Naive thymus-derived CD8-positive, alpha-beta T cell (primary cell): ENCODE measurements at places on chromosomes 2 and 18. TPM values are rescaled to one million over a fixed set of nuclear protein-coding genes. Genes with fewer than 3 reads are reported as not detected.

DNA sequence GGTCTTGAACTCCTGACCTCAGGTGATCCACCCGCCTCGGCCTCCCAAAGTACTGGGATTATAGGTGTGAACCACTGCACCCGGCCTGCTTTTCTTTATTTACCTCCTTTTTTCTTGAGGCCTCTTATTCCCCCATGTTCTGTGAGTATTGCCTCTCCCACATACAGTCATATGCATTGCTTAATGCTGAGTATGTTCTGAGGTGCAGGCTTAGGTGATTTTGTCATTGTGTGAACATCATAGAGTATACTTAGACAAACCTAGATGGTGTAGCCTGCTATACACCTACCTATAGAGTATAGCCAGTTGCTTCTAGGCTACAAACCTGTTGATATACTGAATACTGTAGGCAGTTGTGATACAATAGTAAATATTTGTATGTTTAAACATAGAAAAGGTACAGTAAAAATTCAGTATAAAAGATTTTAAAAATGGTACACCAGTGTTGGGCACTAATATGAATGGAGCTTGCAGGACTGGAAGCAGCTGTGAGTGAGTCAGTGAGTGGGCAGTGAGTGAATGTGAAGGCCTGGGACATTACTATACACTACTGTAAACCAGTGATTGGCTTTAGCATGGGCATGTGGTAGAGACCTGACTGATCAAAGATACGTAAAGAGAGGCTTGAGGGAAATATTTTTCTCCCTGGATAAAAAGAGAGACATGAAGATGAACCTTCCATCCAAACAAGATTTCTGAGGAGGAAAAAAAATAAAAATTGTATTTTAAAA, 17.6 kb downstream of the SLC39A10 start:
- DNase-seq, result no peak
- no peak overlapping the region for H3K4me3 ChIP-seq
- H3K27me3 ChIP-seq, result no peaks in the 10 kb centered on the region
- H3K36me3 ChIP-seq, result no peaks in the 10 kb centered on the region
- peak overlapping the region; percentile 43 for H3K27ac ChIP-seq

DNA sequence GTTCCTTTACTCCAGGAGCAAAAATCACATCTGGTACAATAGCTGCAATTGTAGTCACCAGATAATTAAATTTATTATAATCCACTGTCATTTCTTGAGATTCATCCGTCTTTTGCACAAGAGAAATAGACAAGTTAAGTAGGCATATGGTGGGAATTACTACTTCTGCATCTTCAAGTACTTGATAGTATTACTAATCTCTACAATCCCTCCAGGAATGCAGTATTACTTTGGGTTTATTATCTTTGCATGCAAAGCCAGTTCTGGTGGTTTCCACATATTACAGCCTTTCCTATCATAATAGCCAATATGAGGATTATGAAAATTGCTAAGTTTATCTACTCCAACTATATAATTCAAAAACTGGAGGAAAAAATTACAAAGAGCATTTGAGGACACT, 254.1 kb downstream of the IKZF2 start:
- no peaks in the 10 kb centered on the region for H3K36me3 ChIP-seq
- H3K4me3 ChIP-seq, result no peak overlapping the region
- no peaks in the 10 kb centered on the region for H3K27me3 ChIP-seq
- H3K4me1 ChIP-seq, result no peaks in the 10 kb centered on the region
- no peak overlapping the region for H3K27ac ChIP-seq

DNA sequence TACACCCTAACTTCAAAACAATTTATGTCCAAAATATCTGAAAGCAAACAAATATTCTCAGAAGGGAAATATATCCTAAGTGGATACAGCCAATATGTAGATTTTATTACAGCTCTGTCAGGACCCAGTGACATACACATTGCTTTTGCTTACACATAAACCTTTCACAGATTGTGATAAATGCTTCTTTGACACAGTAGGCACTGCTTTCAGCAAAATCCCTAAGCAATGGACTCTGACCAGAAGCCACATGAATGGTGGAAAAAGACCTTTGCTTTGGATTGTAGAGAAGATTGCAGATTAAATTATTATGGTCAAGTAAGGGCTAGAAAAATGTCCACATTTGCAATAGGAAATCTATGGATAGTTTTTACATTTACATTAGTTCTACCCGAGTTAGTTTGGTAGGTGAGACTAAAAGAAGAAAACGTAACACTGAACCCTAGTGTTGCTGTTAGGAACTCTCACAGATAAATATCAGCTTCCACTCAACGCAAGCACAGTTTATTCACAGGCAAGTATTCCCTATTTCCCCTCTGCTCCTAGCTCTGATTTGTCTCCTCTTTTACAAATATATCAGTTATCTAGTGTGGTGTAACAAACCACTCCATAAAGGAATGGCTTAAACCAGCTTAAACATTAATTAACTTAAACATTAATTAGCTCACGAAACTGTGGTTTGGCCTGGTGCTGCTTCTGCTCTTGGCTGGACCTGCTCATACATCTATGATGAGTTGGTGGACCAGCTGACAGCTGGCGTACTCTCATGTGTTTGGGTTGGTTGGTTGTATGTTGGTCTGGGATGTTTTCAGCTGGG, 23.6 kb upstream of the SERPINE2 start:
- H3K27ac ChIP-seq, result no peak overlapping the region
- DNase-seq, result no peak
- no peaks in the 10 kb centered on the region for H3K4me1 ChIP-seq
- H3K27me3 ChIP-seq, result peaks cover 3% of the 10 kb centered on the region

GRCh38 chr2:235264512-235264911, 229.3 kb upstream of the AGAP1 start:
- H3K27ac ChIP-seq, result no peak overlapping the region
- H3K36me3 ChIP-seq, result no peaks in the 10 kb centered on the region
- H3K4me3 ChIP-seq, result no peak overlapping the region
- H3K4me1 ChIP-seq, result no peaks in the 10 kb centered on the region
- peaks cover 33% of the 10 kb centered on the region for H3K27me3 ChIP-seq

DNA sequence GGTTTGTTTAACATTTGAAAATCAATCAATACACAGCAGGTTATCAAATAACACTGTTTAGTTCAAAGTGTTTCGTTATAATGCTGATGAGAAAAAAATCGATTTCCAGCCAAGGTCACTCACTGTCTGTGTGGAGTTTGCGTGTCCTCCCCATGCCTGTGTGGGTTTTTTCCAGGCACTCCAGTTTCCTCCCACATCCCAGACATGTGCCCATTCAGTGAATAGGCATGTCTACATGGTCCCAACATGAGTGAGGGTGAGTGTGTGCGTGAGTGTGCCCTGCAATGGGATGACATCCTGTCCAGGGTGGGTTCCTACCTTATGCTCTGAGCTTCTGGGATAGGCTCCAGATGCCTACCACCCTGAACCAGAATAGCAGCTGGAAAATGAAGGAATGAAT, 8.7 kb upstream of the GKN2 start:
- H3K27me3 ChIP-seq, result peaks cover 7% of the 10 kb centered on the region
- no peaks in the 10 kb centered on the region for H3K4me1 ChIP-seq
- no peak overlapping the region for H3K27ac ChIP-seq
- DNase-seq, result no peak
- H3K36me3 ChIP-seq, result no peaks in the 10 kb centered on the region
- H3K4me3 ChIP-seq, result no peak overlapping the region

DNA sequence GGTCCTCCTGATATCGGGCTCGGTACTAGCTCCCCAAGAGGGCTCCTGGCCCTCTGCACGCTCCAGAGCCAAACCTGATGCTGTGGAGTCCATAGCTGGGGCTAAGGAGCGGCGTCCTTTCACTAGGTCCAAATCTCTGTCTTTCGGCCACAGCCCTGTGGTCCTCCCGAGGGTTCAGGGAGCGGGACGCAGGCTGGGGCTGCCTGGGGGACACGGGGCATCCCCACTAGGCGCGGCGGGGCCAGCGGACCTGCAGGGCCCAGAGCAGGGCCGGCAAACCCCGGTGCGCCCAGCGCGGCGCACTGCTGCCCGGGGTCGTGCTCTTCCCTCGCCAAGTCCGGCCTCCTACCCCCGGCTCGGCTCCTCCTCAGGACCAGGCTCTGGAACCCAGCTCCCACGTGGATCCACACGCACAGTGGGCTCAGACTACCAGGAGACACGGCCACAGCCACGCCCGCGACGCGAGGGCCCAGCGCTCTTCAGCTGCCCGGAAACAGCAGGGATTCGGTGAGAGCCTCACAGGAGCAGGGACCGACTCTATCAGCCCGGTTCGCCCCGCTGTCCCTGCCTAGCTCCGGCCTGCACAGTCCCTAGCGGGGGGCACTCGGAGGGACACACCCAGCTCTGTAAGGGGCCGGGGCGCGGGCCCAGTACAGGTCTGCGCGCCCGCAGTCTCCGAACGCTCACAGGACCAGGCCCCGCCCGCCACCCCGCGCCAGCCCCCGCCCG, 593 bp downstream of the ZNF514 start:
- peaks cover 28% of the 10 kb centered on the region for H3K36me3 ChIP-seq
- peaks cover 17% of the 10 kb centered on the region for H3K4me1 ChIP-seq
- peak overlapping the region; percentile 86 for H3K4me3 ChIP-seq
- H3K27me3 ChIP-seq, result no peaks in the 10 kb centered on the region

DPP10 gene
- total RNA-seq, result not detected
